ENCODE measurements at places on chromosomes 13 and 19.

- no peak for DNase-seq
These were observed 36.0 kb downstream of the KCTD15 start for GRCh38 chr19:33832633-33833032.

DNA sequence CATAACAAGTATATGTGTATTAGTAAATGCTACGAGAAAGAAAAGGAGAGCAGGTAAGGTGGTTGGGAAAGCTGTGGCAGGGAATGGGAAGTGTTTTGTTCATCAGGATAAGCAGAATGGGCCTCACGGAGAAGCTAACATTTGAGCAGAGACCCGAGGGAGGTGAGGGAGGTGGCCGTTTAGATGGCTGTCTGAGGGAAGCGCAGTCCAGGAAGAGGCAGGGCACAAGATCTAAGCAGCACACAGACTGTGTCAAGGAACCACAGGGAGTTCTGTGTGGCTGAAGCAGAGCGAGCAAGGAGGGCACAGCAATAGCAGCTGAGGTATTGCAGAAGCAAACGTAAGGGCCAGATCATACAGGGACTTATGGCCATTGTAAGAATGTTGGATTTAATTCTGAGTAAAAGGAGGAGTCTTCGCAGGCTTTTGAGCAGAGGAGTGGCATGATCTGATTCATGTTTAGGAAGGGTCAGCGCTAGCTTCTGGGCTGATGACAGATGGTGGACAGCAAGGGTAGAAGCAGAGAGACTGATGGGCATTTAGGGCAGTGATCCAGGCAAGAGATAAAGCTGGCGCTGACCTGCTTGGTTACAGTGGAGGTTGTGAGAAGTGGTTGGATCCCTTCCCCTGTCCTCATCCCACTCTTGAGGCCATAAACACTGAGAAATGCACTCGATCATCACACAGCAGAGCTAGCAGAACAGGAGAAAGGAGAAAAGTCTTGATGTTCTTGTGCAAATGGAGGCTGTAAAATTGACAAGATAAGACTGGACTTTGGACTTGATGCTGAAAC, 199.9 kb downstream of the LACC1 start:
- DNase-seq: no peak

GRCh38 chr13:106916329-106916976, 348.5 kb upstream of the ARGLU1 start:
- DNase-seq: no peak

DNA sequence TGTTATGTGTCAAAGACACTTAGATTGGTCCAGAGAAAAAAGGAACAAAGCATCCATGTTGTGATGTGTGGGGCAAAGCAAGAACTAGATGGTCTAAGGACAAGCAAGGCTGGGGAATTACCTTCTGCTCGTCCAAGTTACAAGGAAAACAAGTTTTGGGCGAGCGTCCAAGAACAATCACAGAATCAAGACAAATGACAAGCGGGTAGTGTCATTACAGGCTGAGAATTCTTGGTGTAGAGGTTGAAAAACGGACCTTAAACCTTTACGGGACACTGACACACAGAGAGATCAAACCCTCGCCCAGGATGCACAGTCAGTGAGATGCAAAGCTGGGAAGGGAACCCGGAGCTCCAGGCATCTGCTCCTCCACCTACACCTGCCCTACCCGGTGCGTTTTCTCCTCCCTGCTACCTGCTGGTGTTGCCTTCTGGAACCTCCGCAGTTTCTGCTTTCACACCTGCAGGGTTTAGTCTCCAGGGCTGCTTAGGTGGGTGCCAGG, 515 bp upstream of the ZNF324B start:
- no peak for DNase-seq

- DNase-seq: no peak
These were observed 8.2 kb downstream of the PKN1 start for GRCh38 chr19:14441041-14441938.

DNA sequence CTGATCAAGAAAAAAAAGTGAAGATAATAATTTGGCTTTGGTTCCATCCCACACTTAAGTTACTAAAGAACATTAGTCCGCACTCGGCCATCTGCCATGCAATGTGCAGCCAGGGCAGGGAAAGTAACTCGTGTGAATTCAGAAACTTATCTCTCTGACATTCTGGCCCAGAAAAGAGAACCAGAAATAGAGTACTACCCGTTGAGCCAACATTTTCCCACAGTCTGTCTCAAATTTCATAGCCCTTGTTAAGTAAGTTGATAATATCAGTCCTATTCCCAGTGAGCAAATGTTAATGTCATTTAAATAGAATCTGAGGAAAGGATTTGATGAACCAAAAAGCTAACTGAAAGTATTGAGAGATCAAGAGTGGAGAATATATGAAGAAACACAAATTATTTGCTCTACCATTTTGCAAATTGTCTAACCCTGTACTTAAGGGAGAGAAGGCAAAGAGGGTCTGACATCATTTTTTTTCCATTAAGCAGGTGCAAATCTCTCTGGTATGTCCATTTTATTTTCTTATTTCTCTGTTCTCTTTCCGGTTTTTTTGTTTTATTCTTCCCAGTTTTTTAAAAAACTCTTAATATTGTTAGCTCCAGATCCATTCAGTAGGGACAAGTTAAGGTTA, 156.3 kb downstream of the NDFIP2 start:
- DNase-seq: no peak

DNA sequence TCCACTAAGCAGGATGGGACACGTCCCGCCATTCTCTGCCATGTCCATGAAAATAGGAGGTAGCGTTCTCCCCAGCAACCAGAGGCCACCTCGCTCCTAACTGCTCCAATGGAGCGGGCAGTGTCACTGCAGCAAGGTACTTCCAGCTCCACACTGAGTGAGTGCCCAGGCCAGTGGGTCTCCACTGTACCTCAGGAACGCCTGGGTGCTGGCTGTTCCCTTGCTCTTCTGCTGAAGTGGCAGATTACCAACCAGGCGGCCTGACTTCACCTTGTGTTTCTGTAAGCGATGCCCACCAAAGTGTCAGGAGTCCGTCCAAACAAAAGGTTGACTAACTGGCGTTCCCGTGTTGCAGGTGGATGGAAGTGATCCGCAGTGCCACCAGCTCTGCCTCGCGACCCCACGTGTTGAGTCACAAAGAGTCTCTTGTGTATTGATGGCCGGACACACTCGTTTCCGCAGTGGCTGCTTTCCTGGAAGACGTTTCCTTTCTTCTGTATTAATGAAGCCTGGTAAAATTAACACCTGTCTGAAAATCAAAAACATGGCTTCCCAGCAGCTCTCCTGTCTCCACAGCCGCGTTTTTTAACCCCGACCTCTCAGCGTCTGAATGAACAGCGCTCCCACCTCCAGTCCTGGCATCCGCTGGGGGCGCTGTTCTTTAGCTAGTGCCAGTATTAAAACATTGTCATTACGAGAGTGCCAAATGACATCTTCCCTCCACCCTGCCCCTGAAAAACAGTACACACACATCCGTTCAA, 128.8 kb downstream of the STK24 start:
- peak; percentile 49 for DNase-seq

DNA sequence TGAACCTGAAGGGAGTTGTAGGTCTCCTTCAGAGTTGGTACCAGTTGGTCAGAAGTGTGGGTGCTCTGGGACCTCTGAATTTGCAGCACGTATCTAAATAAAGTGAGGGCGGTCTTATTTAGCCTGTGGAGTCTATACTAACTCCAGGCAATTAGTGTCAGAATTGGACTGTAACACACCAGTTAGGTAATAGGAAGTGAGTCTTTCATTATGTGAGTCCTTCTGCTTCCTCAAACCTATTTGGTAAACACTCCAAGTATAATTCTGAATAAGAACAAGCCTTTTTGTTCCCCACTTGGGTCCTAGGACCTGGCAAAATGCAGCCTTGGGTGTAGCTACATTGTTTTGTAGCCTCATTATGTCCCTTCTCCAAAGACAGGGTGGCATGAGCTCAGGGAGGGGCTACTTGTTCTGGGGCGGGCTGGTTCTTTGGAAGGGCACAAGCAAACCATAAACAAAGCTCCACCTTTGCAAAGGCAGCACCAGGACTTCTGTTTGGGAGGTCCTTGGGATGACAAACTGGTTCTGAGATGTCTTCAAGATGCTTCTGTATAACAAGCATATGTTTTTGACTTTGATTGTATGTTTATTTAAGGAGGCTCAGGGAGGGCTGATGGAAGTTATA, 418.0 kb downstream of the ZNF536 start:
- DNase-seq: no peak

DNA sequence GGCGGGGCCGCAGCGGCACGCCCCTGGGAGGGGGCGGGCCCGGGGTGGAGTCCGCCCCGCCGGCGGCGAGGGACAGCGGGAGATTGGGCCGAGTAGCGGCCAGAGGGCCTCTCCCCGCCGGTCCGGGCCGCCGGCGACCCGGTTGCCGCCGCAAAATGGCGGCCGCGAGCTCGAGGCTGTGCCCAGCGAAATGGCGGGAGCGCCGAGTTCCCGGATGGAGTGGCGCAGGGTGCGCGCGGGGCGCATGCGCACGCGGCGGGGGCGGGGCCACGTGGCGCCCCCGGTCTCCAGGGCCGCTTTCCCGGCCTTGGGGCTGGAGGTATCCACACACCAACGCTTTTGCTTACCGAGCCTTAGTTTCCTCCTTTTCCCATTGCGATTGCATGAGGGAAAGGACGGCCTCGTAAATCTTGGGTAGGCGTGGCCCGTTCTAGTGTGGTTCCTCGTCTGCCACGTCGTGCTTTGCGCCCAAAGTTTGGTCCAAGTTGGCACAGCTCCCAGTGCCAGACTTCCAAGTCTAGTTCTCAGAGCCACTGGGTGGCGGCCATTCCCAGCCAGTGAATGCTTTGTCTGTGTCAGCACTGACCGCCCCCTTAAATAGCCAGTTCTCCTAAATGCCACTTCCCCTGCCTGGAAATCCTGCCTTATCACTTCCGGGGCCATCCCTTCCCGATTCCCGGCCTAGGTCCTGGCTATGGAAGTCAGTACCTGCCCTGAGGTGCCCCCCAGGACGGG, 513 bp downstream of the CIRBP start:
- peak; percentile 87 for DNase-seq

- DNase-seq: no peak
These were observed 4.9 kb downstream of the RCBTB2 start for GRCh38 chr13:48527955-48528354.

- no peak for DNase-seq
These were observed 727.6 kb upstream of the ARGLU1 start for GRCh38 chr13:107295416-107296140.

DNA sequence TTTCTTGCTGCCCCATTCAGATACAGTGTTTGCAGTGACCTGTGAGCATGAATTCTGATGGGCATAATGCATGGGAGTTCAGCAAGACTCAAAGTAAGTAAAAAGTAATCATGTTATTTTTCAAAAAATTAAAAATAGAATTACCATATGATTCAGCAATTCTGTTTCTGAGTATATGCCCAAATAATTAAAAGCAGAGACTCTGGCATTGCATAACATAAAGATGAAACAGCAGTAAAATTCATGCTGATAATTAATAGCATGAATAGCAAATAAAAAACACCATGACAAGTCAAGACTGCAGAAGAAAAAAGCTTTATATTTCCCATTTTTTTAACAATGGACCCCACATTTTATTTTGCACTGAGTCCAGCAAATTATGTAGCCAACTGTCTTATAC, 21.3 kb downstream of the RNF6 start:
- no peak for DNase-seq

GRCh38 chr19:33860312-33861090, 63.8 kb downstream of the KCTD15 start:
- DNase-seq: no peak

DNA sequence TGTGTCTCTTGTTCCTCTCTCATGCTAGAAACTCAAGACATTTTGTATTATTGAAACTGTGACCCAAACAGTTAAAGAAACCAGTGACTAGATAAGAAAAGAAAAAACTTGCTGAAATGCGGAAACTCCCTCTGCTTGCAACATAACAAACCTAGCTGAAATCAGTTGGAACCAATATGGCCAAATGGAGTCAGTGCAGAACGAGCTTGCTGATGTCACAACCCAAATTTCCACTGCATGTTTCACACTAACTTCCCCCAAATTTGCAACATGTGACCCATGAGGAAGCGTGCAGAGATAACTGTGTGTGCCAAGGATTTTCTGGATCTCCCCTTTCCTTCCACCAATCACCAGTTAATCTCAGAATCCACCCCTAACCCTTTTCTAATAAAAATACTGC, 208.0 kb downstream of the DLEU7 start:
- DNase-seq: no peak

DNA sequence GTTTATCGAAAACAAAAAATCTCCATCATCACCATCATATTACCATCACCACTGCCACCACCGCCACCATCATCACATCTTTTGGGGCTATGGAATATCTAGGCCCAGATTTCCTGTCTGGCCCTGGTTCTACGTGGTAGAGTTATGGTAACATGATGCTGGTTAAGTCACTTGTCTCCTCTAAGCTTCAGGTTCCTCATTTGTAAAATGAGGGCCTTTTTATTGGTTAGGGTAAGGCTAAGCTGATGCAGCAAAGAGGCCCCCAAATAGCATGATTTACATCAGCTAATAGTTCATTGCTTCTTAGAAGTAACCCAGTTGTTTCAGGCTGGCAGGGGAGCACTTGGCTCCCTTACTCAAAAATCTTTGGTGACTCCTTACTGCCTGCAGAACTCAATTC, 37.9 kb downstream of the PCDH8 start:
- DNase-seq: no peak

DNA sequence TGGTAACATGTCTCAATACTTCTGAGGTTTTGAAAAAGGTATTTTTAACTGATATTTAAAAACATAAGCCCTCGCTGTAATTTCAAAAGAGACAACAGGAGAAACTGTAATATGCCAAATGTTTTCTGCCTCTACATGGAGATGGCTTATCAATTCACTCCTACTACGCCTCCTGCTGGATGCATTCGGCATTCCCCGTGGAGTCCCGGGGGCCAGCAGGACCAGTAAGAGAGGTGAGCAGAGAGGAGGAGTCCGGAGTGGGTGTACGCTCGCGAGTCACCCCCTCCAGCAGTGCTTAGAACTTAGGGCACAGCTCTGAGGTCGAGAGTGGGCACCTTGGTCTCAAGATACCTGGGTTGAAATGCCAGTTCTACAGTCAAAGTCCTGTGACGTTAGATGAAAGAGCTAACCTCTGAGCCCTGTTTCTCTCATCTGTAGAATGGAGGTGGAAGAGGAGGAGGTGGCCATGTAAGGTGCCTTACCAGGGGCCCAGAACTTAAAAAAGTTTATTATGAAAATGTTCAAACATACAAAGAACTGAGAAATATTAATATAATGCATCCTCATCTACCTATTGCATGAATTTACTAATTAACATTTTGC, 110.2 kb downstream of the STK24 start:
- peak; percentile 71 for DNase-seq

DNA sequence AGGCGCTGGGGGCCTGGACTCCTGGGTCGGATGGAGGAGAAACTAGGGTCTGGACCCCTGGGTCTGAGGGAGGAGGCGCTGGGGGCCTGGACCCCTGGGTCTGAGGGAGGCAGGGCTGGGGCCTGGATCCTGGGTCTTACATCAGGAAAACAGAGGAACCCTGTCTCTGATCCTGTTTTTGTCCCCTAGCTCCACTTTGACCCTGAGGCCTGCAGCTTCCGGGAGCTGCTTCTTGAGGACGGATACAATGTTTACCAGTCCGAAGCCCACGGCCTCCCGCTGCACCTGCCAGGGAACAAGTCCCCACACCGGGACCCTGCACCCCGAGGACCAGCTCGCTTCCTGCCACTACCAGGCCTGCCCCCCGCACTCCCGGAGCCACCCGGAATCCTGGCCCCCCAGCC, 2.4 kb downstream of the FGF21 start:
- DNase-seq: no peak

GRCh38 chr13:33828431-33829129, 10.6 kb downstream of the RFC3 start:
- no peak for DNase-seq

- DNase-seq: no peak
These were observed 5.4 kb downstream of the MTMR6 start for GRCh38 chr13:25281935-25282332.
